Hematopoietic multipotent progenitor cell (in vitro differentiated cells): ENCODE measurements at places on chromosomes 4 and X. TPM values are rescaled to one million over a fixed set of nuclear protein-coding genes. Genes with fewer than 3 reads are reported as not detected.

MAGEA9 gene
- total RNA-seq = not detected

- no peak for DNase-seq
These were observed 22.1 kb downstream of the NIPAL1 start for GRCh38 chr4:48038666-48039065.

FAM149A gene
- under 0.01 TPM for total RNA-seq

DNA sequence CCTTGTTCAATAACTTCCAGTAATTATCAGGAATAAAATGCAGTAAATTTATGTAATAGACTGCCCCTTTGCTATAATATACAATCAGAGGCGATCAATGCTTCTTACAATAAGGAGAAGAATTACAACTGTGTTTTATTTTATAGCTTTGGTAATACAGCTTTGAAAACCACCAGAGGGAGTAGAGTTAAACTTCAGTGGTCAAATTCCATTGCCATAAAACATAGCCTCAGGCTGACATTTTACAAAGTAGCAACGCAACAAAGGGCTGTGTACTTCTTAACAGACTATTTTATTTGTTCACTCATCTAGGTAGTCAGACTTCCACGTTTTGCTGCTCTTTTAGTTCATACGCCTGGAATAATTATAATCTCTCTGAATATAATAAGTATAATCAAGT lies 58.5 kb downstream of the TEX13C start:
- no peak for DNase-seq

KDR gene
- total RNA-seq = not detected

TMEM35A gene
- total RNA-seq = not detected

DNA sequence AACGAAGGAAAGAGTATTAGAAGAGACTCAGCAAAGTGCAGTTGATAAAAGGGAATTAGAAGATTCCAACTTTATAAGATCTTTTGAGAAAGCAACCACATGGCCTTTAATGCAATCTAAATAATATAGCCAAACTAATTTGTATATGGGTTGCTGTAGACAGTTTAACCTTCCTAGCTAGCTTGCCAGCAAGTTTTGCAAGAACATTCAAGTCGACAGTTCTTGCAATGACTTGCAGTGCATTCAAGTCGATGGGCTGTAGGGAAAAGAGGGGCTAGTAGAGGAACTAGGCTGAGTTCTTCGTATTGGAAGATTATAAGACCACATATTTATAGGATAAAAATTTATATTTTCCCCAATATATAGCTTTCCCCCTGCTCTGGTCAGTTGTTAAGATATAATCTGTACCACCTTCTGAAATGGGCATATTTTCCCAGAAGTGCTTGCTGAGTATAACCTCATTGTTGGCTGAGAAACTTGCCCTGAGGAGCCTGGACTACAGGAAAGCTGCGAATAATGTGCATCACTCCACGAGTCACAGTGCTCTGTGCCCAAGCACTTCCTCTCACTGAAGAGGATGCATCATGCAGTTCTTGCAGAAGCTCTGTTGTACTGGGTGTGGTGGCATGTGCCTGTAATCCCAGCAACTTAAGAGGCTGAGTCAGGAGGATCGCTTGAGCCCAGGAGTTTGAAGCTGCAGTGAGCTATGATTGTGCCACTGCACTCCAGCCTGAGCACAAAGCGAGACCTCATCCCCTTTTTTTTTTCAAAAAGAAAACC lies 56.7 kb downstream of the DOCK11 start:
- DNase-seq = no peak

GAGE2A gene
- total RNA-seq = not detected

DNA sequence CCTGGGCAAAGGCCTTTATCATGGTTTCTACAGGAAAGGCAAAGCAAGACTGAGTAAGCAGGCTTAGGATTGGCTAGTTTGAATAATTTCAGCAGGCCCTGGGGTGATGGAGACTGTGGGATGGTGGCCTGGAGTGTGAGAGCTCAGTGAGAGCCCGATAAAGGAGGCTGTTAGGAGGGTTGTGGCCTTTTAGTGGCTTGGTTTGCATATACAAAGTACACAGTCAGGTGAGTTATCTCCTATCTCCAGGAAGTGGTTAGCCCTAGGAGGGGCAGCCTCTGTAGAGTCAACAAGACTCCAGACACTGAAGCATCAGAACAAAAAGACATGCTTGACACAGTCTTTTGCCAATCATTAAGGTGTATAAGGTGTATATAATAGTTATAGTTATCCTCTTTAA lies 157.2 kb downstream of the CFAP299 start:
- no peak for DNase-seq

FAT1 gene
- total RNA-seq = 0.81 TPM

DNA sequence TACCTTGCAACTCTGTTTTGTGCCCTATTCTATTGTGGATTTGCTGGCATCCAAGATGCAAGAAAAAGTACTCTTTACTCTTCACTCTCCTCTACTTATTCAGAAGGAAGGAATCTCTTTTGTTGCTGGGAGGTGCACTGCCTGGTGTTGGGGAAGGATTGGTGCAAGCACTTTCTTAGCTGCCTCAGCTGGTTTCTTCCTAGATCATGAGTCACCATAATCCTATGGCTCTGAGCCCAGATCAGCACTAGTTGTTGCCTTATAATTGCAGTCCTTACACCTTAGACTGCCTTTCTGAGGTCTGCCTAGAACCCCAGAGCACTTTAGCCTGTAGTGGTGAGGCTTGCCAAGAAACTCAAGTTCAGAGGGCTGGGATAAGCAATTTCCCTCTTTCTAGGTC lies 37.0 kb upstream of the CT83 start:
- no peak for DNase-seq

DNA sequence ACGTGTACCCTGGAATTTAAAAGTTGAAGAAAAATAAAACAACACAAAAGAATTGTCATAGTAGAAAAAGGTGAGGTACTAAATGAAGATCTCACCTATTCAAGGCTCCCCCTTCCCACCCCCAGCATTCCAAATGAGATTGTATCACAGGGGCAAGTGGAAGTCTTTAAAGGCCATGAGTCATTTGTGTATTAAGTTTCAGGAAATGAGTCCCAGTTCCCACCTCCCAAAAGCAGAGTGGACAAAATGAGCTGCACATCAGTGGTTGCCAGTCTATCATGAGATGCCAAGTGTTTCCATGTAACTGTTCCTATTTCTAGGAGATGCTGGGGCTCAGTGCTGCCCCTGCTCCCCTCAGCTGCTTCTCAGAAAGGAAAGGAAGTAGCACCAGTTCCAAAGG lies 20.1 kb downstream of the ARHGEF9 start:
- no peak for DNase-seq
